Erythroblast (primary cell): ENCODE measurements at places on chromosomes 1 and 21.

DNA sequence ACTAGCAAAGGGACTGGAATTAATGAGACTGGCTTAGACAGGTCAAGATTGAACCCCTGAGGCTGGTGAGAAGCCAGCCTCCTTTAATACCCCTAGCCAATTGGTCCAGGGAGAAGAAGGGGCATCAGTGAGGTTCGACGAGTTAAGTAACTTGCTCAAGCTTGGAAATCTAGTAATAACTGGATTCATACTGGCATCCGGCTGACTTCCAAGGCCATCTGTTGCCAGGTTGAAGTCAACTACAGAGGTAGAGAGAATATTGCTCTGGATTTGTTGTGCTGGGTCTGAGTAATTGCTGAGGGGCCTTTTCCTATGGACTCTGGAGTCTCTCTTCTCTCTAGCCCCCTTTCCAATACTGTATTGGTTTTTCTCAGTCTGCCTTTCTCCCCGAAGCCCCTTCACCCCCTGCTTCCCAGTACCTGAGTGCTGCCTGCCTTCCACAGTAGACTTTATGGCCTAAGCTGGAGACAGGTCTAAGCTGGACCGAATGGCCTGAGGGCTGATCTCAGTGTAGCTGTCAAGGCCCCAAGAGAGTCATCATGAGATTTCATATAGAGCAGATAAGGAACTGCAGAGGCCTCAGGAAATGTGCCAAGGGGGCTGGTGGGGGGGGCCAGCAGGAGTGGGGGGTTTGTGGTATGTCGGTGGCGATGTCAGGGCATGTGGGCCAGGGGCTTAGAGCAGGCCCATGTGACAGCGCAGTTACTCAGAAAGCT lies 42.4 kb upstream of the IL19 start:
- DNase-seq: no peak

GRCh38 chr1:60833173-60833572 lies 249.2 kb upstream of the NFIA start:
- DNase-seq: peak; percentile 56

DNA sequence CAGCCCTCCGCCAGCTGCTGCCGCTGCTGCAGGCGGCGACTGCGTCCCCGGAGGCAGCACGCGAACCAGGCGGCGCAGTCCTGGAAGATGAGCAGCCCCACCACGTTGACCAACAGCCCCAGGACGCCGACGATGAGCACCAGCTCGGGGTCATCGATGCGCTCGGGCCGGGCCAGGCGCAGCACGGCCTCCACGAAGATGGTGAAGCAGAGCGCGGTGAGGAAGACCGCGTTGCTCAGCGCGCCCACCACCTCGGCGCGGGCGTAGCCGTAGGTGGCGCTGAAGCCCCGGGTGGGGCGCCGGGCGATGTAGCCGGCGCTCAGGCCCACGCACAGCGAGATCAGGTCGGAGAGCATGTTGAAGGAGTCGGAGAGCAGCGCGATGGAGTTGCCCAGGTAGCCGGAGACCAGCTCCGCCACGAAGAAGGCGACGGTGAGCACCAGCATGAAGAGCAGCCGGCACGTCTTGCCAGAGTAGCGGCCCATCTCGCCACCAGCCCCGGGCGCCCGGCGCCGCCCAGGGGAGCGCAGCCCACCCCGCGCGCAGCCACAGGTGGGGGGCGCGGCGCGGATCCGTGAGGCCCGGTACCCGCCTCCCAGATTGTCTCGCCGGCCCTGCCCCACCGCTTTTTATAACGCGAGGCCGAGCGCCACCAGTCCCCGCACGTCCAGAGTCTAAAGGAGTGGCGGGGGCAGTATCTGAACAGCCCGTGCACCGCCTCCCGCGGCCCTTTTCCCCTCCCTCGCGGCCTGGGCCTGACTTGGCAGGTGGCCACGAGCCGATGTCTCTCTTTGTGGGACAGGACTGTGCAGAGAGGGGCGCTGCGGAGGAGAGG lies at the start of gene SLC30A10:
SLC30A10 (minus strand) TSS at position 602 of the 835 bp plus-strand sequence; CDS start at position 485, 117 bp downstream.
- peak; percentile 47 for DNase-seq

DNA sequence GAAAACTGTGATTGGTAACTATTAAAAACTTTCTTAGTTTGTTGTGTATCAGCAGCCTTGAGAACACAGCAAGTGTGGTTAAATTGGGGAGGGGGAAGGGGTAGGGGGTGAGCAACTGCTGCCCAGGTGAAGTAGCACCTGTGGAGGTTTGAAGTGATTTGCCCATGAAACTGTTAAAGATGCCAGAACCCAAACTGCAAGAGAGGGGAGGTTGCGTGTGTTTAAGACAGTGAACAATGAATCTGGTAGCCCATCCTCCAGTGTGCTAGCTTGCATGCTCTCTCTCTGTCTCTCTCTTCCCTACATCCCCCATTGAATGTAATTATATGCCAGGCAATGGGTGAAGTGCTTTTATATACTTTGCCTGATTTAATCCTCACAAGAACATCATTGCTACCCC lies 154.7 kb downstream of the RUNX1 start:
- no peak for DNase-seq

DNA sequence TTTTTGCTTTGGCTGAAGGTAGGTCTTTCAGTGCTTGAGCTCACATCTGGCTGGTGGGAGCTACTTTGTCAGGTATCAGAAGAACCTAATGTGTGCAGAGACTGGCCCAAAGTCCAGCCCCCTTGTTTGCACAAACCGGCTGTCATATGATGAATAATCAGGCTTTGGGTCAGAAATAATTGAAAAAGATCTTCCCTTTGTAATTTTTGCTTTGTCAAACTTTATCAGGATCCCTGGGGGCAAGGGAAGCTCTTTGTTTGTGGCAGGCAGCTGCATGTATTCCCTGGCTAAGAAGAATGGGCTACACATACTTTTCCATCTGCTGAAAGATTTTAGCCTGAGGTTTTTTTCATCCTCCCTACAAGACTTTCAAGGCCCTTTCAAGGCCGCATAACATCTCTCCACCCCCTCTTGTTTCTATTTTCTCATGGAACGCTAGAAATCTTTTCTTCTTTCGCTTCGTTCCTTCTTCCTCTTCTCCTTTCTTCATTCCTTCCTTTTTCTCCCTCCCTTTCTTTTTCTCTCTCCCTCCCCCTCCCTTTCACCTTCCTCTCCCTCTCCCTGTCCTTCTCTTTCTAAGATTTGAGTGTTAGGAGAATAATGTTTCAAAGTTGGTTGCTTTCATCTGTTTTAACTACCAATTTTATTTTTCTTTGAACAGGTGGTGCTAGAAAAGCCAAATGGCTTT lies 25.5 kb downstream of the TUFT1 start:
- no peak for DNase-seq

- no peak for DNase-seq
These were observed 40.0 kb downstream of the TYW3 start for GRCh38 chr1:74772945-74773344.

GRCh38 chr1:21823206-21823979 lies 11.3 kb downstream of the LDLRAD2 start:
- no peak for DNase-seq

- no peak for DNase-seq
These were observed 21.8 kb downstream of the TRPM2 start for GRCh38 chr21:44375281-44375651.

DNA sequence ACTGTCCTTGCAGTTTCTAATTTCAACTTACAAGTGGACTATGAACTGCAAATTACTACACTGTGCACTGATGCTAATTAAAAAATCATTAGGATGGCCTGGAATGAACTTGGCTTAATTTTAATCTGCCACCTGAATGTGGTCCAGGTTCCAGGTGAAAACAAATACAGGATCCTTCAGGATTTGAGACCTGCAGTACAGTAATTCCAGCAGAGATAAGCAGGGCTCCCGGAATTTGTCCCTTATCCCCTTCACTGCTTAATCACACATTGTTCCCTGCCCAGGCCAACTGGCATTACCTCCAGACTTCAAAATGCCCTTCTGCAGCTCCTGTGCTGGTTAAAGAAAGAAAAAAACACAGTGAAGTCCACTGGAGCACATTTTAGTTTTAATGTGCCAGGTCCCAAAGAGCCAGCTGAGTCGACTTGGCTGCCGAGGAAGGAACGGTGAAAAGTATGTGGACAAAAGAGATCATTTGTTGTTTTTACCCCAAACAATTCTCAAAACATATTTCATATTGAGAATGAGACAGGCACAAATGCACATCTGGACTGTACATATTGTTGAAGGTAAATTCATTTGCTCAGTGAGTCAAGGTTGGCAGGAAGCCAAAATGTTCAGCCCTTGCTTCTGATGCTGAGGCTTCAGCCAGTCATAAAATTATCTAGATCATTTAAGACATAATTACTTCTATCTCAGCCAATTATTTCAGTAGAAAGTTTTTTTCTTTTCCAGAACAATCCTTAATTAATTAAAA lies 28.3 kb downstream of the DEGS1 start:
- DNase-seq: peak; percentile 54

- no peak for DNase-seq
These were observed 54.6 kb upstream of the SIPA1L2 start for GRCh38 chr1:232684371-232685105.

- DNase-seq: no peak
These were observed 16.5 kb upstream of the ZMYM1 start for GRCh38 chr1:35062518-35063196.

- DNase-seq: no peak
These were observed 64.4 kb upstream of the ETS2 start for GRCh38 chr21:38741092-38741949.

DNA sequence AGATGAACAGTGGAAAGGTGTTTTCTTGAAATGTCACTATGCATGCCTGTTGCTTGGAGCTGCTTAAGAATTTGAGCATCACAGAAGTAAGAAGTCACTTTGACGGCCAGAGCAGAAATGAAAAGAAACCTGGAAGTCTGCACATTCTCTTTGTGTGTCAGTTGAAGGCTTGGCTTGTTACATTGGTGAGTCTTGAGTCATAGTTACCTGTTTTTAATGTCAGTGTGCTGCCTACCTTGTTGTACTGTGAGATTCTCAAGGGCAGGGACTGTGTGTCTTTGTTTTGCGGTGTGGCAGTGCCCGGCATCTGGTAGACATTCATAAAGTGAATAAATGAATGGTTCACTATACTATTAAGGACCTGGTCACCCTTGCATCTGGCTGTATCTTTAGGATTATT lies 9.9 kb downstream of the OTUD3 start:
- no peak for DNase-seq

- no peak for DNase-seq
These were observed 13.8 kb downstream of the UQCRH start for GRCh38 chr1:46317323-46317722.

- DNase-seq: no peak
These were observed 239.7 kb downstream of the PTPRC start for GRCh38 chr1:198878566-198878965.

- DNase-seq: no peak
These were observed 59.5 kb downstream of the ATP2B4 start for GRCh38 chr1:203686091-203686632.

- DNase-seq: no peak
These were observed 19.6 kb upstream of the DUSP10 start for GRCh38 chr1:221761354-221762002.

DNA sequence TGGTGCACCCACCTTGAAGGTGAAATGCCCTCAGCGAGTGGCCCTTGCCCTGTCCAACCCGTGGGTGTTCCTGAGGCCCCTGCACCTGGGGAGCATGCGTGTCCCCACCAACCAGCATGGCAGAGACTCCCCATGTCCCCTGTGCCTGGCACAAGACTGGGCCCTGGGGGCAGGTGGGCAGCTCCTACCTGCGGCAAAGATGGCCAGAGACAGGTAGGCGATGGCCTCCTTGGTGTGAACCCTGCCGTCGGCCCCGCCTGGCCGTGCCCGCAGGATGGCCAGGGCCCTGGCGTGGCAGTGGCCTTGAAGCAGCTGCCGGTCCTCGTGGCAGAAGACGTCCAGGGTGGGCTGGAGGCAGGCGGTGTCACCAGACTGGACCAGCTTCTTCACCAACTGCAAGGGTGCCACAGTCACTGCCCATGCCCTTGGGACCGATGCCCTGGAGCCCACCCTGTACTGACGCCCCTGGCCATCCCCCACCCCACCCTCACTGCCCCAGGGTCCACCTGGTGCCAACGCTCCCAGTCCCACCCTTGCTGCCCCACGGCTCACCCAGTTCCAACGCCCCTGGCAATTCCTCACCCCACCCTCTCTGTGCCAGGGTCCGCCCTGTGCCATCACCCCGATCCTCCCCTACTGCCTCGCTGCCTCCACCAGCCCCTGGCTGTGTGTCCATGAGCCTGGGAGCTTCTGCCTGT lies 15.7 kb downstream of the TTC34 start:
- DNase-seq: no peak

GRCh38 chr1:37423810-37424209 lies 50.6 kb upstream of the ZC3H12A start:
- no peak for DNase-seq

GRCh38 chr1:87894062-87894461 lies 565.4 kb downstream of the LMO4 start:
- DNase-seq: no peak

DNA sequence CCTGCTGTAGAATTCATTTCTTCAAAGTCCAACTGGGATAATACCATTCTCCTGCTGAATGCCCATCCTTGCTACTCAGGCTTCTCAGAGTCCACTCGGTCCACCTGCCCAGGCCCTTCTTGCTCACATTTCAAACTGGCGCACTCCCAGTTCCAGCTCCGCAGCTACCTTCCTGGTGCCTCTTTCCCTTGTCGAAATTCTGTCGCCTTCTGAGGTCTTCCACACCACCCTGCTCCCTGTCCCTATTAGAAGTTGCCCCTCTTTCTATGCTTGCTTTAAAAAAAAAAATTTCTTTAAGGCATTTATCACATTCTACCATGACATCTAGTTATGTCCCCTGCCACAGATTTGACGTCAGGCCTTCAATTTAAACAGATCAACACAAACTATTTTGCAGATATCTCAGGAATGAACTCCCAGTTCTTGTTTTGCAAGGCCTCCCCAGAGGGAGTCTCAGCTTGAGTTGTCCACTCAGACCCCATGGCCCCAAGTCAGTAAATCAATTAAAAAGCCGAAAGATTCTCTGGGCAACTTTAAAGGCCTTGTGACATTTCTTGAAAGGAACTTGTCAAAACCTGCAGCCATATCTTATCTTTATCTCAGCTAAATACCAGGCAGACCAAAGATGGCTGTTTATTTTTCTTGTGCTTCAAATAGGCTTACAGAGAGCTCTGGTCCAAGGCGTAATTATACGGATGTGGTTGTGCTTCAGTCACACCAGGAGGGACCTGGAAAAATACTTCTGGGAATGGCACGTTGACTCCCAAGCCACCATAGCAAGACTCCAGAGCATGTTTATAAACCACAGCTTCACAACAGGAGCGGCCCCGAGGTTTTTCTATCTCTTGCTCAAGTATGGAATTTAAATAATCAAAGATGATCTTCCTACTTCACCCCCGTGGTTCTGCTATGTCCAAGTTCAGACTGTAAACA lies 2.2 kb downstream of the FAM89A start:
- peak; percentile 35 for DNase-seq

GRCh38 chr1:87136607-87137341 lies 191.9 kb upstream of the LMO4 start:
- DNase-seq: no peak
